HFFc6 (cell line): ENCODE measurements at places on chromosomes 16 and 17. TPM values are rescaled to one million over a fixed set of nuclear protein-coding genes. Genes with fewer than 3 reads are reported as not detected.

Gene IGFALS
- total RNA-seq, result not detected in 3 replicates

Gene GAS7
- 2.7 to 7.9 TPM (median 6.1 TPM) in 3 replicates for total RNA-seq

Gene SGSM2
- total RNA-seq, result 25.0 to 27.6 TPM (median 26.6 TPM) in 3 replicates

Gene ZG16
- not detected in 3 replicates for total RNA-seq

Gene PLK1
- 37.9 to 95.0 TPM (median 72.9 TPM) in 3 replicates for total RNA-seq

Gene OR1F1
- total RNA-seq, result not detected in 3 replicates

Gene KRT36
- total RNA-seq, result not detected in 3 replicates

- peak; percentile 90 for DNase-seq
- H3K4me1 ChIP-seq, result peaks cover 58% of the 10 kb centered on the region
- peaks cover 6% of the 10 kb centered on the region for H3K27me3 ChIP-seq
- H3K36me3 ChIP-seq, result peaks cover 15% of the 10 kb centered on the region
- peak within 1 kb of the TSS; percentile 92 for H3K4me3 ChIP-seq
Observed at GRCh38 chr16:2537451-2538379, at the start of gene PDPK1. TSS of gene PDPK1 (plus strand) at chr16:2538021. CDS start at chr16:2538113, 92 bp downstream.

- no peak overlapping the region for H3K4me3 ChIP-seq
- peaks cover 69% of the 10 kb centered on the region for H3K4me1 ChIP-seq
- no peak for DNase-seq
- H3K27me3 ChIP-seq, result peaks cover 1% of the 10 kb centered on the region; the same call in 1 of the 2 replicates
Observed at GRCh38 chr16:27325736-27326135, 12.0 kb downstream of the IL4R start.

DNA sequence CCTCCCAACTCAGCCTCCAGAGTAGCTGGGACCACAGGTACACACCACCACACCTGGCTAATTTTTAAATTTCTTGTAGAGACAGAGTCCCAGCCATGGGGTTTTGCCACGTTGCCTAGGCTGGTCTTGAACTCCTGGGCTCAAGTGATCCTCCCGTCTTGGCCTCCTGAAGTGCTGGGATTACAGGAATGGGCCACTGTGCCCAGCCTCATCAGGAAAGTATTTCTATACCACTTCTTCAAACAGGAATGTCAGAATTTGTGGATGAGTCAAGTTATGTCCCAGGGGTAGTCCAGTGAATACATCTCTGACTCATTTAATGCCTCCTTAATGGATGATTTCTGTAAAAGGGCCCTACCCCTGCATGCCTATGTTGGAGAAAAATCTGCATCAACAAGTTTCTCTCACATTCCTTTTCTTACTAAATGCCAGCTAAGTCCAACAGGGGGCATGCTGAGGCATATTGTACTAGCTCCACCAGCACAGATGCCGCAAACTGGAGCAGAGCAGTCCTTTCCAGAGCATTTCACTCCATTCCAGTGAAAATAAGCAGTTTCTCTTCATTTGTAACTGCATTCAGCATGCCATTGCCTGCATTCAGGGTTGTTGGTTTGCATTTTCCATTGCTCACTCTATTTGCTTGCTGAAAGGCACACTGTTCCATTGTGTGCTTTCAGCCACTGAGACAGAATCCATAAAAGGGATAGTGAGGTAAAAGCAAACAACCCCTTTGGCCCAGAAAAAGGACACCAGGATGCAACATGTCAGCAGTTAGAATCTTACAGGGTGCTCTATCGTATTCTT is 5.3 kb upstream of the CAVIN1 start:
- peaks cover 48% of the 10 kb centered on the region for H3K4me1 ChIP-seq
- H3K27me3 ChIP-seq, result no peaks in the 10 kb centered on the region; the same call in 1 of the 2 replicates
- H3K36me3 ChIP-seq, result peaks cover 6% of the 10 kb centered on the region; the same call in 1 of the 2 replicates

DNA sequence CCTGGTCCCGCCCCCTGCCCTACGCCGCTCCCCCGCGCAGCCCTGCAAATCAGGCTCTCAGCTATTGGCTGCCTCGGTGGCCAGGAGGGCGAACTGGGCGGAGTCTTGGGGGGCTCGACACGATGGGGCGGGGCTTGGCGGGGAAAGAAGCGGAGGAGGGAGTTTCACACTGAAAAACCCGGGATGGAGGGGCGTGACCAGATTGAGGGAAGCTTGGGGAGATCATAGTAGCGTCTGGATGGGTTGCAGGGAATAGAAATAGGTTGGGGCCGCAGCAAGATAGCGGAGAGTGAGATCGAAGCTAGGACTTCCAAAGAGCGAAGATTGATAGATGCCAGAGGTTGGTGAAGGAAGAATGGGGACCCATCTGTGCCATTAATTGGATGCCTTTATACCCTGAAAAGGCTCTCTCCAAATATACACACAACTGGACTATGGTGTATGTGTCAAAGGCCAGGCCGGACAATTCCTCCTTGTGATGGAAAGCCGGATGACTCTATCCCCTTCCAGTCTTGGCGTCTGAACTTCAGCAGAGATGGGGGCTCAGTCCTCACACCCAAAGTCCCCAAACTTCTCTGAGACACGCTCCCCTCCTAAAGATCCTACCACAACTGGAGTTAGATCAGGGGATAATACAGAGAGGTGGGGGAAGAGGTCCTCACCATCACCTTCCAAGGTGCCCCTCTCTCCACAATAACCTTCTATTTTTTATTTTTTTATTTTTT is 376 bp upstream of the STAC2 start:
- H3K4me1 ChIP-seq, result peaks cover 17% of the 10 kb centered on the region
- no peaks in the 10 kb centered on the region for H3K36me3 ChIP-seq
- H3K4me3 ChIP-seq, result peak overlapping the region; percentile 71

GRCh38 chr17:80063830-80064585 is 27.6 kb downstream of the CCDC40 start:
- H3K4me3 ChIP-seq, result peak overlapping the region; percentile 22; the same call in 1 of the 2 replicates
- peaks cover 23% of the 10 kb centered on the region for H3K4me1 ChIP-seq
- H3K27me3 ChIP-seq, result peaks cover 9% of the 10 kb centered on the region; the same call in 1 of the 2 replicates
- DNase-seq, result peak; percentile 50
- peak overlapping the region; percentile 40; the same call in 1 of the 2 replicates for H3K27ac ChIP-seq

- H3K4me3 ChIP-seq, result no peak overlapping the region
- no peak overlapping the region for H3K27ac ChIP-seq
- peak; percentile 43 for DNase-seq
- no peaks in the 10 kb centered on the region; the same call in 1 of the 2 replicates for H3K27me3 ChIP-seq
- H3K36me3 ChIP-seq, result no peaks in the 10 kb centered on the region
Observed at GRCh38 chr16:52191531-52192134, 355.3 kb downstream of the TOX3 start.

DNA sequence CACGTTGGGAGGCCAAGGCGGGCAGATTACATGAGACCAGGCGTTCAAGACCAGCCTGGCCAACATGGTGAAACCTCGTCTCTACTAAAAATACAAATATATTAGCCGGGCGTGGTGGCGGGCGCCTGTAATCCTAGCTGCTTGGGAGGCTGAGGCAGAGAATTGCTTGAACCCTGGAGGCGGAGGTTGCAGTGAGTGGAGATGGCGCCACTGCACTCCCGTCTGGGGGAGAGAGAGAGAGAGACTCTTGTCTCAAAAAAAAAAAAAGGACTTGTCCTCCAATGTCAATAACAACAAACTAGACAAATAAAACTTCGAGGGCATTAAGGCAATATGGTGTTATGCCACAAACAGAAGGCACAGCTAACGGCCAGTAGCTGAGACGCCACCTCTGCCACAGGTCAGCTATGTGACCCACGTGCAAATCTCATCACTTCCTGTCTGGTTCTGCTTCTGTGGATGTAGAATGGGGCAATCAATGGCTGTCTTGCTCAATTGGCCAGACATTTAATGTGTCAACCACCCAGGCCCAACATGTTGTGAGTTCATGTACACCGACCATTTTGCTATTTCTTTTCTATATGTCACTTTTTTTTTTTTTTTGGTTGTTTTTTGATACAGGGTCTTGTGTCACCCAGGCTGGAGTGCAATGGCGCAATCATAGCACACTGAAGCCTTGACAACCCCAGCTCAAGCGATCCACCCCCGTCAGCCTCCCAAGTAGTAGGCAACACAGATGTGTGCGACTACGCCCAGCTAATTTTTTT is 834 bp upstream of the TXNDC11 start:
- DNase-seq, result peak; percentile 25
- peak overlapping the region; percentile 96 for H3K27ac ChIP-seq
- peak overlapping the region; percentile 88 for H3K4me3 ChIP-seq
- H3K36me3 ChIP-seq, result peaks cover 33% of the 10 kb centered on the region

DNA sequence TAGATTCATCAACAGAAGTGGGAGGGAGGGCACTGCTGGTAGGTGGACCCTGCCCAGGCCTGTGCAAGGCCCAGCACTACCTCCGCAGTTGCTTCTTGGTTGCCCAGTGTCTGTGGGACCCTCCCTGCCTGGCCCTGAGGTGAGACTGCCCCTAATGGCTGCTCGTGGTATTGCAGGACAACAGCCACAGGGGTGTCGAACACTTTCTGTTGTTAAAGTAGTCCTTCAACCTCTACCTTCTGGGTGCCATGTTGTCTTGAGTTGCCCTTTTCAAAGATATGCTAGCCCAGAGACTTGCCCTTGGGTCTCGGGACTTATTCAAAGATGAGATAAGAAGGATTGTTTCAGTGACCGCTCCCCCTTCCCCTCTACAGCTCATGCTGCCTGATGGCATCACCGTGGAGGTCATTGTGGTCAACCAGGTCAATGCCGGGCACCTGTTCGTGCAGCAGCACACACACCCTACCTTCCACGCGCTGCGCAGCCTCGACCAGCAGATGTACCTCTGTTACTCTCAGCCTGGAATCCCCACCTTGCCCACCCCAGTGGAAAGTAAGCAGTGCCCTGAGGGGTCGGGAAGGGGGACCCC is 29.1 kb downstream of the AKAP1 start:
- H3K27me3 ChIP-seq, result peaks cover 2% of the 10 kb centered on the region; the same call in 1 of the 2 replicates
- no peak for DNase-seq
- H3K4me1 ChIP-seq, result no peaks in the 10 kb centered on the region; the same call in 1 of the 2 replicates
- no peak overlapping the region for H3K27ac ChIP-seq
- H3K4me3 ChIP-seq, result no peak overlapping the region
- H3K36me3 ChIP-seq, result peaks cover 11% of the 10 kb centered on the region; the same call in 1 of the 2 replicates
